Stimulated activated CD4-positive, alpha-beta T cell treated with anti-CD3 and anti-CD28 coated beads, Interleukin-1b, Interleukin-23, amount 100 ng/mL, for 1 hour (primary cell): ENCODE measurements at places on chromosomes 7 and 10.

- no peak for DNase-seq
Observed at GRCh38 chr10:93079663-93080349, 6.1 kb downstream of the CYP26A1 start.

GRCh38 chr7:74320645-74321221 lies 31.5 kb downstream of the CLIP2 start:
- DNase-seq = no peak

DNA sequence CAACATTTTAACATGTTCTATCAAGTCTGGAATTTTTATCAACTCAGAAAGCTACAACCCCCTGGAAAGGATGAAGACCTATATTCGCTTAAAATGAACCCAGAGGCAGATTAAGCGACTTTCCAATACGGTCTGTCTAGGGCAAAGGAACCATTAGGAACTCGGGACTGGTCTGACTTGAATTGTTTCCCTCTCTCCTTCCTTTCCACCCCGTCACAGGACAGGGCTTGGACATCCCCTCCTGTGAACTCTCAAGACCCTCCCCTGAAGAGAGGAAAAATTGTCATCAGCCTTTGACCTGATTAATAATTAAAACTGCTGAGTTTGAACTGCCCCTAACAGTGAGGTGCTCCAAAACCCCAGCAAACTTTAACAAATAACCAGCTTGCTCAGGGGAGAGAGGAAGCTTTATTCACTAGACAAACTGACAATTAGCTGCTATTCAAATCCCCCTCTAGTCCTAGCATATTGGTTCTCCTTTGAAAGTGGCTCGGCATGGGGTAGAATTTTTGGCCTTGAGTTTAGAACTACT lies 22.6 kb upstream of the SLF2 start:
- no peak for DNase-seq

DNA sequence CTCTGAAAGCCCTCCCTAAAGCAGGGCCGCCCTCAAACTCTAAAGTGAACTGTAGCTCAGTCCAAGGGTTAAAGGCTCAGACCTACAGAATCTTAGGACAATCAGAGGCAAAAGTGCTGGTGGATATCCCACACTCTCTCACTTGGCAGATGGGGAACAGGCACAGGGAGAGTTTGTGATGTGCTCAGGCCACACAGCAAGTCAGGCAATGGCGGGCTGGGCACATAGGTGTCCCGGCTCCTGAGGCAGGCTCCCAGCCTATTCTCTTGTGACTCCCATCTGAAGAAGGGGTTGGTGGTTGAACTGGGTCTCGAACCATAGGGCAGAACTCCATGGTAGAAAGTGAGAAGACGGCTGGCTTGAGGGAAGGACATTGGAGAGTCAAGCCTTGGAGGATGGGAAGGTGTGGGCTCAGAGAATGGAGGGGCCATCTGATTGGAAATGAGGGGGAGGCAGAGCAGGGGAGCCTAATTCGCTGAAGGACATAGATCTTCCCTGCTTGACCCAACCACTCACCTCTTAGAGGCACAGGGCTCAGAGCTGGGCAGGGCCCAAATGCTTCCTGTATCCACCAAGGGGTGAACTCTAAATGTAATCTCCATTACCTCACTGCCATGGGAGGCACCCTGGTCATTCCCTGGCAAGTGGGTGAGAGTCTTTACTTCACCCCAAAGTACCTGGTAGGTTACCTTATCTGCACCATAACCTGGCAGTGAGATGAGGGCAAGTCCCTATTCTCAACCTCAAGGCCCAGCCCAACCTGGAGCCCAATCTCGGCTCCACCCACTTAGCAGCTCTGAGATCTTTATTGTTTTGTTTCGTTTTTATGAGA lies 4.9 kb upstream of the ZMIZ1 start:
- no peak for DNase-seq

GRCh38 chr7:43085992-43086391 lies 26.5 kb upstream of the HECW1 start:
- DNase-seq = no peak

- DNase-seq = no peak
Observed at GRCh38 chr7:150685219-150686029, at the start of gene GIMAP2. GIMAP2 (plus strand) TSS chr7:150685706; CDS start chr7:150687060, 1,354 bp downstream.

GRCh38 chr7:47792521-47793121 lies 155.6 kb downstream of the PKD1L1 start:
- DNase-seq = no peak

GRCh38 chr7:22859641-22860290 lies 37.1 kb upstream of the TOMM7 start:
- no peak for DNase-seq

DNA sequence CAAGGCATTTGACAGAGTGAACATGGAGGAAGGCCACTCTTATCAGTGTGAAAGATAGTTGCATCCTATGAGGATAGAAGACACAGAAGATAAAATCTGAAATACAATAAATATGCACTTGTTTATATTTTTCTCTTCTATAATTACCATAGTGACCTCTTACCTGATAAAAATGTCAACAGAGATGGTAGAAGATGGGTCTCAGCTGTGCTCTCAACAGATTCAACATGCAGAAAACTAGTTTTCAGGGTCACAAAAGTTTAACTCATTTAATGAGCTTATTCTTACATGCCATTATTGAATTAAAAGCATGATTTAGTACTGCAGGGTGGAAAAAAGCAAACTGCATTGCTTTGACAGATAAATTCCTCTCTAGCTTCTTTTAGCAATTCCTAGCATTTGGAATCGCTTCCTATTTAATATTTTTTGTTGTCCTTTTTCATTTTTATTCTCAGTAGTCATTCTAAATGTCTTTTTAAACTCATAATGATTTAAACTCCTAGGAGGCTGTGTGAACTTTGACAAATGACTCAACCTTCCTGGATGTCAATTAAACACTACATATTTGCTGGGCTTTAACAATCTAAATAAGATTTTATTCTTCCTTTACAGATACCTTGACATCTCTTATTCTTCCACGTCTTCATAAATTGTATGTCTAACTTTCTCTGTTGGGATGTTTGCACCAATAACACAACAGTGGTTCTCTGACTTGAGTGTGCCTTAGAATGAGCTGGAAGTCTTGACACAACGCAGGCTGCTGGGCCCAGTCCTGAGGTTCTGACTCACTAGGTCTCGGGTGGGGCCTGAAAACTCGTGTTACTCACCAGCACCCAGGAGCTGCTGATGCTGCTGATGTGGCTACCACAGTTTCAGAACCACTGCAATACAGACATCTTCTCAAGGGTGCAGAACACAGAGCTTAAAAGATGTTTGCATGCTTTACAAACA lies 565.5 kb upstream of the IGFBP3 start:
- no peak for DNase-seq

DNA sequence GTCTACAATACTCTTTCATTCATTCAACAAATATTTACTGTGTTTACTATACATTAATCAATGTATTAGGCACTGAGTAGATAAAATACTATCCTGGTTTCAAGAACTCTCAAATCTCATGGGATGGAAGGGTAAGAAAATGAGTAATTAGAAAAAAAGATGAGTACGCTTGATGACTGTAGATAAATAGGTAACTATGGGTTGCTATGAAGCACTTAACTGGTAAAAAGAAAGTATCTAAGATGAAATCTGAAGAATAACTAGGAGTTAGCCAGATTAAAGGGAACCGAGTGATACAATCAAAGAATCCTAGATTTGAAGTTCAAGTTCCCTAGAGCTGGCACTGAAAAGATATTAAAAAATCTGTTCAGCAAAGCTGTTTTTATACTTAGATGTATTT lies 62.1 kb downstream of the IQUB start:
- DNase-seq = no peak

DNA sequence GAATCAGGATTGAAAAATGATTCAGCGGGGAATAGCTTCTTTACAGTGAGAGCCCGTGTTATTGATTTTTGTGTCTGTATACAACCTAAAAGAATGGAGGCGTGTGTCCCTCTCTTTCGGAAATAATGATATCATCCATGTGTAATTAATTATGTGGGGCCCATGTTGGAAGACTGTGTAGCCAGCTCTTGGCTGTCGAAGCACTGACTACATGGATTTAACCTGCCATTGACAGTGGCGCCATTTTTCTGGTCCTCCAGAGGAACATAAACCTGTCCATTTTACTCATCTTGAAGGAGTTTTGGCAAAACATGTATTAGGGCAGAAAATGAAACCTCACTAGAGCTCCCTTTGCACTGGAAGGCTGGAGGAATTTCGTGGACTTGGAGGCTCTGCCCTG lies 119.6 kb downstream of the ITIH5 start:
- no peak for DNase-seq

- DNase-seq = no peak
Observed at GRCh38 chr7:4040109-4040928, 641.8 kb upstream of the FOXK1 start.

GRCh38 chr10:123462246-123462645 lies 203.9 kb upstream of the GPR26 start:
- no peak for DNase-seq

DNA sequence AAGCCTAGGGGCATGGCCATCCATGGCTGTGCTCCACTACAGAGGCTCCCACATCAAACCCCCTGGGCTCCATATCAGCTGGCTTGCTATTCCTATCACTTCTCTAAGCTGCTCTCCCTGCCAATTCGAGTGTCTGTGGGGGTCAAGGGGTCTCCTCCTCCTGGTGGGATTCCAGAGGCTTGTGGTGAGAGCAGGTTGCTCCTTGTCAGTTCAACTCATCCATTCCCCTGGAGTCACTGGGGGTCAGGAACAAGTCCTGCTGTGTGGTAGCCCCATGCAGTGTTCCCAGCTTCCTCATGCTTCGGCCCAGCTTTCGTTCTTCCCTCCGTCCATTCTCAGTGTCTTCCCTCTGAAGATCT lies 86.6 kb upstream of the UNC5B start:
- DNase-seq = no peak

DNA sequence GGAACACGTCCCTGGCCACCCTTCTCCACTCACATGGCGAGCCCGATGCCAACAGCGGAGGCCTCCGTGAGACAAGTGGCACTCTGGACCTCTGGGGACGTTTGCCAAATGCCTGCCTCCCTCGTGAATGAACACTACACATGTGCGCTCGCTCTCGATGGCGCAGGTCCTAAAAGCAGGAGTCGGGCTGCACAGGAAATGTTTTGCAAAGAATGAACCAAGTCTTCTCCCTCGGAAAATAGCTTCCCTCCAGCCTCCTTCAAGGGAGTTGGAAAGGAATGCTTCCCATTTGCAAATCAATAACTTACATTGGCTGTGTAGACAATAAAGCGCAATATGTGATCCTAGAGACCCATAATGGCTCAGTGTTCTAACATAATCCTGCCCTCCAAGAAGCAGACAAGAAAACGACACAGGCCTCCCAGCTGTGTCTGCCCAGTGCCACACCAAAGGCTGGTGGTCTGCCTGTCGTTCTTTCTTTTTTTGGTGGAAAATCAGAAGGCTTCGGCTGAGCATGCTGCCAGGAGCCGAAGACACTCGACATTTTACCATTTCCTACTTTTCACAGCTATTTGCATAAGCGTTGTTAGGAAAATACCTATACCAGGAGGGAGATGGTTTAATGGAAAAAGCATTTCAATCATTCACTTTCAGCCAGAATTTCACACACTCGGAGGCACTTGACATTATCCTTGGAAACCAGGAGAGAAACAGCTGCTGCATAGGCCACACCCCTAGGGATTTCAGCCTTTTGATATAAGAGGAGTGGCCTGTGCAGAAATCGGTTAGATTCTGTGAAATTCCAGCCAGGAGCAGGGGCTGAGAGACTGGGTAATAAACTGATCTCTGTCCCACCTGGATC lies 38.4 kb downstream of the ATXN7L1 start:
- DNase-seq = no peak

DNA sequence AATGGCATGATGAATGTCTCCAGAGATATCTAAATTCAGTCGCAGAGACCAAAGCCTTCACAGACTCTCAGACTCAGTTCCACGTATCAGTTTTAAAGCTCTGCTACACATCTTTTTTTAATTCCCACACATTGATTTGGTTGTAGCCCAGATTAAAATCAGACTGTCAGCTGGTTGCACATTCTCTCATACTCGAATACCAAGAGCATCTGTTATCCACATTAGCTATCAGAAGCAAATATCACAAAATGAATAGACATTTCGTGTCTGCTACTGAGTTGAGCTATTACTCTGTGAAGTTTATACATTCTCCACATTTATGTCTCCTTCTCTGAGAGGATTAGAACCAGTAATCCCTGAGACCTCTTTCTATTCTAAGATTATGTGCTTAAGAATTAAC lies 229.2 kb downstream of the GPAM start:
- no peak for DNase-seq

DNA sequence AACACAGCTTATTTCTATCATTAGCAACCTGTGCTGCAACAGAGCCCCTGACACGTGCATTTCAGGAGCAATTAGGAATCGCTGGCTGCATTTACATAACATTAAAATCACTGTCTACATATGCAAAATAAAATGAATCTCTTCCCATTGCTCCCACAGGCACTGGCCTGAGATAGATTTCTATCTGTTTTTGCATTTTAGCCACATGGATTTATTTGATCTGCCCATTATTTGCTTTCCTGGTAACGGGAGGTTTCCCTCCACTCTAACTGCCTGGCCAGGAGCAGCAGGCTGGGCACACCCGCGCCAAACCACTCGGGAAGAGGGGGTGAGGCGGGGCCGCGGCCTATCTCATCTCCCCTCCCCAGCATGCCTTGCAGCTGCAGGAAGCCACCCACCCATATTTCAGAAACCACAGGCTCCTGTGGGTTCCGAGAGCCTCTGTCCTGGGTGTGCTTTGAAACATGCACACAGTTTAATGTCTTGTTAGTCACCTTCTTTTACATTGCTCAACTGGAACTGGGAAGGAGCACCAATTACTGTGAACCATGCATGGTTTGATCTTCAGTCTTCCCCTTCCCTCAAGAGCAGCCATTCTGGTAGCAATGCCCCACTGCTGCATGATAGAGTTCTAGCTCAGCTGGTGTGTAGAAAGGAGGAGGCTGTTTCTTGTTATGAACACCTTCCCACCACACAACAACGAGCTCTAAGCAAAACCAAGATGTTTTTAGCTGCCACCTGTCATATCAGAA lies 37.7 kb upstream of the IKZF1 start:
- peak; percentile 32 for DNase-seq

GRCh38 chr10:30991647-30992011 lies 40.0 kb downstream of the ZNF438 start:
- no peak for DNase-seq

- no peak for DNase-seq
Observed at GRCh38 chr10:9853405-9854355, 1164.0 kb upstream of the CELF2 start.

- DNase-seq = no peak
Observed at GRCh38 chr7:36746347-36746746, 22.1 kb upstream of the AOAH start.

DNA sequence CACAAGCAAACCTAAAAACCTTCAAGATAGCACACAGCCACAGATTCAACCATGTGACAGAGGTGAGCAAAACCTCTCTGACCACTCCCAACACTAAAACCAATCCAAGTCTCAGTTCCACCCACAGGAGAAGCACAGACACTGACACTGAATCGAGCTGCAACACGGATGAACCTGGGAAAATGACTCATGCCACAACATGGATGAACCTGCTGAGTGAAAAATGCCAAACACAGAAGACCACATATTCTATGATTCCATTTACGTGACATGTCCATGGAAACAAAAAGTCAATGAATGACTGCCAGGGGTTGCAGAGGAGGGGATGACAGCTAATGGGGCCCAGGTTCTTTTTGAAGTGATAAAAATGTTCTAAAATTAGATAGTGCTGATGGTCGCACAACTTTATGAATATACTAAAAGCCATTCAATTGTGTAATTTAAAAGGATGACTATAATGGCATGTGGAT lies 22.0 kb downstream of the CYTH3 start:
- no peak for DNase-seq

- DNase-seq = no peak
Observed at GRCh38 chr10:28913436-28914237, 236.3 kb downstream of the BAMBI start.
